ENCODE measurements at places on chromosomes 6 and 20.

DNA sequence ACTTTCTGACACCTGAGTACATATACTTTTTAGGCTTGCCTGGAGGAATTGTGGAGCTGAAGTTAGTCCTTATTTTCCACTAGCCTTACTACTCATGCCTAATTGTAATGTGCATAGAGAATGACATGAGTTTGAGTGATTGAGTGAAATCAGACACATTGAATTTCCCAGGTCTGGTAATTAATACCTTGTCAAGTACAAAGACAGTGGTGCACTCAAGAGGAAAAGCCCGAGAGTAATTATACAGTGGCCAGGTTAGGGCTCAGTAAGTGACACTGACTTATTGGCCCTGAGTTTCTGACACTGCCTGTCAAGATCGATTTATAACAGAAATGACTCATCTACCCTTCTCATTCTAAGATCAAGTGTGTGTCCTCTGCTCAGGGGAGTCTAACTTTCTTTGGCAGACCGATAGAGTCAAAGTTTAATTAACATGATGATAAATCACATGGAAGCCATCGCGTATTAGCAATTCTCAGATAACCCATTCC lies 288.3 kb downstream of the TPBG start:
- DNase-seq: no peak

GRCh38 chr6:44270526-44271405 lies 516 bp downstream of the TMEM151B start:
- no peak for DNase-seq

- DNase-seq: no peak
Observed at GRCh38 chr6:107533415-107534059, 43.6 kb downstream of the SOBP start.

GRCh38 chr6:136501096-136501495 lies 49.1 kb downstream of the MAP7 start:
- DNase-seq: no peak

DNA sequence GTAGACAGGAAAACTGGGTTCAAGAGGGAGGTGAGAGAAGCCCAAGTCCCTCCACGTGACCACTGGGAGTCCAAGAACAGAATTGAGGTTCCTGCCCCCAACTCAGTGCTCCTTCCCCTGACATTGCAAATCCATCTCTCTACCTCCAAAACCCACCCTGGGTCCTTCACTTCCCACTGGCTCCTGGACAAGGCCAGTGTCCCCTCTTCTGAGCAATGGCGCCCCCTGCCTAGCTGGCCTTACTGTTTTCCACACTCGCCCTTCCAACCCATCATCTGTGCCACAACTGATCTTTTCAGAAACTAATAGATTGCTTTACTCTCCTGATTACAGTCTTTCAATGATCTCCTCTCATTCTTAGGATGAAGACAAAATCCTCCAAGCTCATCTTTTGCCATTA lies 200.3 kb downstream of the ANKRD60 start:
- no peak for DNase-seq

- no peak for DNase-seq
Observed at GRCh38 chr6:37699887-37700619, 2.4 kb upstream of the MDGA1 start.

- DNase-seq: no peak
Observed at GRCh38 chr6:57127763-57128162, 37.8 kb downstream of the ZNF451 start.

DNA sequence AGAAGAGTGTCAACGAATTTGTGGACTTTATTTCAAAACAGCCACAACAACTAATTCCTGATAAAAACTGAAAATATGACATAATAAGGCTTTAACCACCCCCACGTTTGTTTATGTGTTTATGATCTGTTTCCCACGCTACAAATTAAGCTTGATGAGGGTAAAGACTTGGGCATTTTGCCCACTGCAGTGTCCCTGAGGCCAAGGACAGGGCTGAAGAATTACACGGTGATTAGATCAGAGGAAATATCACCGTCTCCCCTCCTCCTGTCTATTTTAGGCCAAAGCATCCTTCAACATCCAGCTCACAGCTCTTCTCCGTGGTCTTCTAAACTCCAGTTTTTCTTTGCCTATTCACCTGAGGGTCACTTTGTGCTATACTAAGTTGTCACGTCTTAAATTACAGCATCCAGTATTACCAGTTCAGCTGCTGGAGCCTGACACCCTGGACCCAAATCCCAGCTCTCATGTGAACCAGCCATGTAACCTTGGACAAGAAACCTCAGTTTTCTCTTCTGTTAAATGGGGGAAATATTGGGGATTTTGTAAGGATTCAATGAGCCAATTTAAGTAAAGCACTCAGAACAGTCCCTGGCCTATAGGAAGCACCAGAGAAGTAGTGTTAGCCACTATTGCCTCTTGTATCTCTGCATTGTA lies 15.2 kb upstream of the ARFGEF2 start:
- DNase-seq: no peak

- no peak for DNase-seq
Observed at GRCh38 chr6:80637312-80637711, 530.8 kb downstream of the BCKDHB start.

- no peak for DNase-seq
Observed at GRCh38 chr6:105389543-105389942, 13.3 kb downstream of the PREP start.

DNA sequence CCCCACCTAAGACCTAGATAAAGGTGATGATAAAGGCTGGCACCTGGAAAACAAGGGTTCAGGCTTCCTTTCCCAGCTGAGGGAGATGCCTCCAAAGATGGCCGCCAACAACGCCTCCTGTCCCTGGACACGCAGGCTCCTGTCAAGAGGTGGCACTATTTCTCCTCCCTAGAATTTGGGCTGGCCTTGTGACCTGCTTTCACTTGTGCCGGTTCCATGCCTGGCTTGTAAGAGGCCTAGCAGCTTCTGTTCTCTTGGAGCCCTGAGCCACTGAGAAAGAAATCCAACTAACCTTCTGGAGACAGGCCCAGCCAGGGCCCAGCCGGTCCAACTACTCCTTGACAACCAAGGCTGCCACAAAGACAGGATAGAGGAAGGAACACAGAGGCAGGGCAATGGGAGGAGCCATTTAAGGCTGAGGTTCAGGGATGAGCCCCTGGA lies 60.2 kb upstream of the RALY start:
- DNase-seq: no peak

- no peak for DNase-seq
Observed at GRCh38 chr6:111238464-111239119, 151.3 kb downstream of the SLC16A10 start.

GRCh38 chr6:35300848-35301247 lies 3.2 kb downstream of the DEF6 start:
- DNase-seq: no peak

DNA sequence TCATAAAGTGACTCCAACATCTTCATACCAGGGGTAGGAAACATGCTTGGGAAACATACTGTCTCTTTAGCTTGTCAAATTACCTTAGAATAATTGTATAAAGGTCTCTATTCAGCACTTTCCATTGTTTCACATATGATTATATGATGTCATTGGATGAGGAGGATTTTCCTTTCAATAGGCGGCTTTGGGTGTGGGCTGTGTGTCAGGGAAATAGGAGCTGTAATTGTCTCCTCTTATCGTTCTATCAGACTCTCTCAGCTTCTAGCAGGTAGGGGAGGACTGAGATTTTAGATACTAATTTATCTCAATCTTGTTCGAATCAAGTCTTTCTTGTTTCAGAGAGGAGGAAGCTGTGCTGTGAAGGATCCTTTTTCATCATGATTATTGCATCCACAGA lies 179.4 kb upstream of the OLIG3 start:
- no peak for DNase-seq

GRCh38 chr6:14734416-14735340 lies 511.2 kb upstream of the JARID2 start:
- no peak for DNase-seq

GRCh38 chr20:63089051-63089907 lies 82.5 kb upstream of the BHLHE23 start:
- no peak for DNase-seq

DNA sequence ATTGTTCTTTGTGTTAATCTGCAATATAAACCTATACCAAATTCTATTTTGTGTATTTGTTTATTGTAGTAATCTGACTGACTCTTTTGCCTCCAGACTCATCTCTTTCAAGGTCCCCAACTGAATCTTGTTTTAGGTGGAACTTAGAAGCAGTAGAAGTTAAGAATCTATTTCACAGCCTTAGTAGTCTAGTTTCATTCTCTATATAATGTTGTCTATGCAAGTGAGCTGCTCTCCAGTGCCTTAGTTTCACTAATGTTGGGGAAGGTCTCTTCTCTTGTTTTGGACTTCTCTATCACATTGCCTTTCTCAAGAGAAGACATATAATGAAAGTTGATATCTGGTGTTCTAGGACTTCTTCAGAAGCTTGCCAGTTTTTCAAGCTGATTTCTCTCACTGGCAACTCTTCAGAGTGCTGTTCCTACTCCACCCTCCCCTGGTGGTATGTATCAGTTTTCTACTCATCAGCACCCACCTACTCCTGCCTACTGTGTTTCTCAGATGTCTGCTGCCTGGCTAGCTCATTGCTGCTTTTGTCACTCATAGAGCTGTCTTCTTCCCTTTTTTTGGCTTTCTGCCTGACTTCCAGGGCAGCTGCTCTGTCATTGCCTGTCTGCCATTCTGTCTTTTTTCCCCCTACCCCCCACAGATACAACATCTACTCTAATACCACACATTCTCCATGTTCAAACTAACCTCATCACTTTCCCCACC lies 82.1 kb downstream of the PTPRA start:
- no peak for DNase-seq

GRCh38 chr6:41263267-41263666 lies 23.2 kb downstream of the TREM1 start:
- DNase-seq: no peak

DNA sequence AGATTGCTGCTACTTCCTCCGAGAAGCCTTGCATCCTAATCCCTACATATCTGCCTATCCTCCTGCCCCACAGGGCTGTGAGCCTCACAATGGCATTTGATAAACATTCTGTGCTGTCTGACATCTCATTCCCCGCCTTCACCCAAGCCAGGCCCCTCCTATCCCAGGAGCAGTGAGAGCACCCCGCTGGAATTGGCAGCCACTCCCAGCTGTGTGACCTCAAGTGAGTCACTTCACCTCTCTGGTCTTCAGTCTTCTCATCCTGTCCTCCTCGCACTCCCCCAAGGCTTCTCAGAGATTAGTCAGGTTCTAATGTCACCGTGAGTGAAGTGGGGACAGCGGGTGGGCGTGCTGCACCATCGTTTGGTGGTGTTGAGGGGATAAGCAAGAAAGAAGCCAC lies 81.7 kb downstream of the CDH22 start:
- DNase-seq: no peak

DNA sequence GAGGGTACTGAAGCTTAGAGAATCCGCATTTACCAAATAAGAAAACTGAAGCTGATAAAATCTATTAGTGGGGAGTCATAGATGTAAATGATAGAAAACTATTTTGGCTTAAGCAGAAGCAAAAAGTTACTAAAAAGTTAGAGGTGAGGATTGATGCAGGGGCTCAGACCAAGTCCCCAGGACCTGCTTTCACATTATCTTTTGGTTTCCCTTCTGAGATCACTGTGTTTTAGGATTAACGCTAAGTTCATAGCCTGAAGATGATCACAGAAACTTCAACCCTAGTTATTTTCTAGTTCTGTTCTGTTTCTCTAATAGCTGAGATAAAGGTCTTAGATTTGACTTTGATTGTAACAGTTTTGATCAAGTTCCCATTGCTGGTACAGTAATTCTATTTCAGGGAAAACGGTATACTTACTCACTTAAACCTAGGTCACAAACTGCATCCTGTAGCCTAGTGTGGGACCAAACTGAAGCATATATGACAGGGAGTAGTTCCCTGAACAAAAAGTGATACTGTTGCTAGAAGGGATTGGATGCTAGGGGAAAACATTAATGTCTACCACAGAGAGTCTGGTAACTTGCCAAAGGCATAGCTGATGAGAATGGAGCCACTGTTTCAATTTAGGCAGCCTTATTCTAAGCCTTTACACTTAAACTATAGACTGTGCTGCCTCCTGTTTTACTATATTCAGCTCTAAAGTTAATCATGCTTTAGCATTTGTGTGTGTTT lies 13.1 kb downstream of the CYB5R4 start:
- DNase-seq: no peak

DNA sequence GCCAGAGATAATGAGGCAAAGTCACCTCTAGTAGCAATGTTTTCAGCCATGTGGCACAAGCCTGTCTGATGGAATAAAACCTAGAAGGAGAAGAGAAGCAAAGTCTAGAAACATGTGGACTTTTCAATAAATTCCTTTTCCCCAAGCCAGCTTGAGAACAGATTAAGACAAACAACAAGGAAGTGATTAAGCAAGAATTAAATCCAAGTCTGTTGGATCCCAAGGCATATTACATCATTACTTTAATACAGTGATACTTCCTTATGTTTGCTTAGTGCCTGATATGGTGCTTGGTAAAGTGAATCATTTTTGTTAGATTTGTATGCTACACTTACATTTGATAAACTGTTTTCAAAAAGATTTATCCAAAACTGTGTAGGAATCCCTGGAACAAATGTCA lies 260.3 kb upstream of the FAM83B start:
- no peak for DNase-seq

- DNase-seq: no peak
Observed at GRCh38 chr6:67914419-67914818, 720.7 kb upstream of the ADGRB3 start.

DNA sequence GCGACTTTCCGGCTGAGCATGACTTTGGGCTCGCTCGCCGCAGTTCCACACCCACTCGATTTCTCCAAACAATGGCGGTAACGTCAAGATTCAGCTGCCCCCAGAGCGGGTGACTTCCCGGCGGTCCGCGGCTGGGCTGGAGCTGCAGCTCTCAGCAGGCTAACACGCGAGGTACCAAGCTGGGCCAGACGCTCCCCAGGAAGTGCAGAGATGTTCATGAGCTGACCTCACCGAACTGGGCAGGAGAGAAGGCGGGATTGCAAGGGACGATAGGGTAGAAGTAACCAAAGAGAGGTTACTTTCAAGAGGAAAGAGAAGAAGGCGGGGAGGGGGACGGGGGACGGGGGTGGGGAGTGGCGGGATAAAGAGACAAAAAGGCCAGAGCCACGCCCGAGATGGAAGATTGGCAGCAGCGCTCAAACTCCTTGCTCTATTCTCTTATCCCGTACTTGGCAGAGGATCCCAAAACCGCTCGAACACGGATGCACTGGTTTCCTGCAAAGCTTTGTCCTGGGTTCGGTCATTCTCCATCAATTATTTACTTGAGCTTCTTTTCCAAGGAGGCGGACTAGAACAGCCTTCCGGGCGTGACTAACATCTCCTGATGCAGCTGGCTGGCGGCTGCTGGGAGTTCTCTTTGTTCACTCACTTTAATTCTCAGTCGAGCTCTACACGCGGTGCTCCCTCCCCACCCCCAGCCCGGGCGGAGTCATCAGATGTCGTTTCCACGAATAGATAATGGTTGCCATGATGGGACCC lies at the start of gene MTCL3:
TSS of gene MTCL3 (minus strand) at position 626 of the 759 bp plus-strand sequence.
- no peak for DNase-seq
